WERI-Rb-1 (cell line): ENCODE measurements at places on chromosomes 3 and 15.

DNA sequence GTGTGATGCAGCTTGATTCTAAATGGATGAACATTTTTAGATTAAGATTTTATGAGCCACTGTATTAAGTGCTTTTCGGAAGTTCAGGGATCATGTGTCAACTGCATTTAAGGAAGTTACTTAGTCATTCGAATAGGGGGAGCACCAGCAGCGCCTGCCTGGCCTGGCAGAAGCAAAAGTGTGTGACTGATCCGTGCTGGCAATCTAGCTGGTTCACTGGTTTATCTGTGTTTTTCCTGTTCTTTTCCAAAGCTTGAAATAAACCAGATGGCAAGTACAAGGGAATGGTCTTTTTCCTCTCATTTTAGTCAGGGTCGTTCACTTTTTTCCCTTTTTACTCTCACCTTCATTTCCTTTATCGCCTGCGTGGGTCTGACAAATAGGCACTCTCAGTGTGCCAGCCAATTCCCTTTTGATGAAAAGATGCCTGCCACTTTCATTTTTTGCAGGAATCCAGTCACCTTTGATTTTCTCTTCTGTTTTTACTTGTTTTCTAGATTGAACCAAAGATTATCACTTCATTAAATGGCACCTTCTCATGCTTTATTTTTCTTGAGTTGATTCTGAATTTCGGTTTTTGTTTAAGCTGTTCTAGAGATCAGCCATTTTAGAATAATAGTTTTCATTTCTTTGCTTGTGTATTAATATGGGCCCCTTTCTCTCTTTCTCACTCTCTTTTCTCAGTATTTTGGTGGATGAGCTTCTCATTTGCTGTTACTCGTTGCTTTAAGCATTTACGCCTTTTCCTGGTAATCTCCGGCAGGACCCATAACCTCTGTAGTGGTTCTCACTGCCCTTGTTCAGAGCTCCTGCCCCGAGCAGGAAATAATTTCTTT lies 2.8 kb downstream of the ABHD2 start:
- no peak for DNase-seq

DNA sequence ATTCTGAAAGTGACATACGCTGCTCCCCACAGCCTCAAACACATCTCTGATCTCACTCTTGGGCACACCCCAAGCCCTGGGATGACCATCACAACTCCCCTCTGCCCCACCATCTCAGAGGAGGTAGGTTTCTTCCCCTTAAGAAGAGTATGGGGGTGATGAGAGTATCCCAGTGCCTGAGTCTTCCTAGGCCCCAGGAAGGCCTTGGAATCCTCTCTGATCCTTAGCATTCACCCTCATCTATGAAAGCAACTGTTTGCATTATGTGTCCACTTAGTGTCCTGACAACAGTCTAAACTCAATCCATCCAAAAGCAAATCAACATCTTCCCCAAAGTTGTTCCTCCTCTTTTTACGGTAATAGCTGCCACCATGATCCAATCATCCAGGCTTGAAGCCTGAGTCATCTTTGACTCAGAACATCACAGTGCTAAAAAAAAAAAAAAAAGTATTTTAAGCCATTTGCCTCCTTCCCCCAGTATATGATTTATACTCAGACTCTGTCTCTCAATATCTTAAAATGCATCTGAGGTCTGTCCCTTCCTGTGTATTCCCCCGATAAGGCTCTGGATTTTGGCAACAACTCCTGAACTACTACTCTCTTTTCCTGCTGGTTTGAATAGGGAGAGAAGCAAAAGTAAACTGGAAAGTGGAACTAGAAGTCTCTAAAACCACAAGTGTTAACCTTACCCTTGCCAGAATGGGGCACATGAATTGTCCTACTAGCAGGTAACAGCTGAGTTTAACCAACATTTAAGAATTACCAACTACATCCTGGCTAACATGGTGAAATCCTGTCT lies 22.5 kb downstream of the POPDC2 start:
- DNase-seq: no peak

- DNase-seq: no peak
Measured at GRCh38 chr3:12470111-12470510, 14.2 kb upstream of the TSEN2 start.

DNA sequence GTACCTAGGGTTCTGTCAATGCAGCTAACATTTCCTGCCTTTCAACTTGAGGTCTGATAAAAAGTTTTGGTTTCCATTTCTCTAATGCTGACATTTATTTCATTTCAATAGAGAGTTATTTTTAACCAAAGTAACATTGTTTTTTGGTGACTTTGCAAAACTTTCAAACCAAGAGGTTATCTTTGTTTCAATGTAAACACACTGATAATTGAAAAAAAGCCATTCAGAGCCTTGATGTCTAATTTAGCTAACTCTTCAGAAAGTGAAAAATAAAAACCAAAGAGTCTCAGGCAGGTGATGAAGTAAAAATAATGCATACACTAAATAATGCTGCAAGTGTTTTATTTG lies 9.6 kb upstream of the TIPARP start:
- DNase-seq: no peak

DNA sequence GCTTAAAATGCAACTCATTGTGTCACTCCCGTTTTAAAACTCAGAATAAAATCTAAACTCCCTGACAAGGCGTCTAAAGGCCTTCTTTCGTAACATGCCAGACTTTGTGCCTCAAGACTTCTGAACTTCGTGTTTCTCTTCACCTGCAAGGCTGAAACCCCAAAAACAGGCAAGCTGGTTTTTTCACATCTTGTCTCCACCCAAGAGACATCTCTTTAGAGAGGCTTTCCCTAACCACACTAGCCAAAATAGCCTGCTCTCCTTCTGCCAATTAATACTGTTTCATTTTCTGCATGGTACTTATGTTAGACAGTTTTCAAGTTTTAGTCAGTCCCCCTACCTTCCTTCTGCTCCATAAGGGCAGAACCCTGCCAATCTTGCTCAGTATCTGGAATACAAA lies 41.6 kb downstream of the RAF1 start:
- no peak for DNase-seq

- no peak for DNase-seq
Measured at GRCh38 chr3:37906734-37907282, 45.1 kb downstream of the CTDSPL start.

- DNase-seq: no peak
Measured at GRCh38 chr15:70503073-70503745, 260.1 kb downstream of the UACA start.

- peak; percentile 1 for DNase-seq
Measured at GRCh38 chr3:38555149-38555840, 59.2 kb downstream of the EXOG start.

- no peak for DNase-seq
Measured at GRCh38 chr3:177893331-177893730, 642.9 kb upstream of the KCNMB2 start.

GRCh38 chr3:141812586-141812985 lies 49.4 kb downstream of the GRK7 start:
- DNase-seq: no peak

- no peak for DNase-seq
Measured at GRCh38 chr3:98574132-98574531, 19.3 kb downstream of the CPOX start.

- no peak for DNase-seq
Measured at GRCh38 chr15:62059108-62059815, 985 bp downstream of the VPS13C start.

- peak; percentile 34 for DNase-seq
Measured at GRCh38 chr15:90871716-90872485, 3.5 kb downstream of the FURIN start.

- DNase-seq: peak; percentile 57
Measured at GRCh38 chr3:14537590-14538450, 2.3 kb downstream of the GRIP2 start.

DNA sequence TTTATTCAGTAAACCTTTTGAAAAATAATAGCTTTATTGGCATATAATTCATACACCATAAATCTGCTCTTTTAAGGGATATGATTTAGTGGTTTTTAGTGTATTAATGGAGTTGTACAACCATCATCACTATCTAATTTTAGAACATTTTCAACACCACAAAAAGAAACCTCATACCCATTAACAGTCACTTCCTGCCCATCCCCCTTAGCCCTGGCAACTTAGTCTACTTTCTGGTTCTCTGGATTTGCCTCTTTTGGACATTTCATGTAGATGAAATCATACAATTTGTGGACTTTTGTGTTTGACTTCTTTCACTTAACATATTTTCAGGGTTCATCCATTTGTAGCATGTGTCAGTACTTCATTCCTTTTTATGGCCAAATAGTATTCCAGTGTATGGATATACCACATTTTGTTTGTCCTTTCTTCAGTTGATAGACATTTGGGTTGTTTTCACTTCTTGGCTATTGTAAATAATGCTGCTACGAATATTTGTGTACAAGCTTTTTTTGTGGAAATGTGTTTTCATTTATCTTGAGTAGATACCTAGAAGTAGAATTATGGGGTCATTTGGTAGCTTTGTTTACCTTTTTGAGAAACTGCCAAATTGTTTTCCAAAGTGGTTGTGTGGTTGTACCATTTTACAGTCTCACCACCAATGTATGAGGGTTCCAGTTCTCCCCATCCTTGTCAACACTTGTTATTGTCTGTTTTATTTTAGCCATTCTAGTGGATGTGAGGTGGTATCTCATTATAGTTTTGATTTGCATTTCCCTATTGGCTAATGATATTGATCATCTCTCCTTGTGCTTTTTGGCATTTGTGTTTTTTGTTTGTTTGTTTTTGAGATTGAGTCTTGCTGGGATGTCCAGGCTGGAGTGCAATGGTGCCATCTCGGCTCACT lies 45.8 kb downstream of the SMAD3 start:
- DNase-seq: no peak

DNA sequence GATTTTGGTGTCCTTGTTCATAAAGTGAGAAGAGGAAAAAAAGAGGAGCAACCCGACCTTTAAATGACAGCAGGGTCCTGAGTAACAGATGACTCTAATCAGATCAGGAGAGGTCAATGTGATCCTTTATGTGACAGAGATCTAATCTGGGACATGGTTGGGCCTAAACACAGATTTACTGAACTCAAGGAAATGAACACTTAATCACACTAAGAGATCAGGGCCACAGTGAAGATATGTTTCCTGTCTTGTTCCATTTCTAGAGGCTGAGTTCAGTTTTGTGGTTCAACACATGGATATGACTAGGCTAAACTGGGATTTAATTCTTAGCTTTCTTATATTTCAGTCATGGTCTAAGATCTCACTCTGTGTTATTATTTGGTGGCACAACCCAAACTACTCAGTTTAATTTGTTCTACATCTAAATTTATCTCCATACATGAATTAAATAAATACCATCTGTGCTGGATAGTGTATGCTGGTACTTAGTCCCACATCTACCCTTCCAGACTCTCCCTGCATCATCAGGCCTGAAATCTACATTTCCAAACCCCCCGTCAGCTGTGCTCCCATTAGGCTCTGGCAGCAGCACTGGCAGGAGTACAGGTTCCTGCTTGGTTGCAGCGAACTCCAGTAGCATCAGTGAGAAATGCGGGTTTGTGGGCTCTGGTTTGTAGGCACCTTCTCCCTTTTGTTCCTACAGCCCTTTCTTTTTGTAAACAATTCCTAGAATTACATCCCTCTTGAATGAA lies 22.6 kb downstream of the SFMBT1 start:
- no peak for DNase-seq

GRCh38 chr3:147218965-147219364 lies 187.4 kb downstream of the ZIC4 start:
- DNase-seq: no peak

- DNase-seq: no peak
Measured at GRCh38 chr15:43913026-43913780, 86.4 kb downstream of the WDR76 start.

GRCh38 chr15:52360229-52361203 lies 64.9 kb upstream of the MYO5C start:
- peak; percentile 14 for DNase-seq

DNA sequence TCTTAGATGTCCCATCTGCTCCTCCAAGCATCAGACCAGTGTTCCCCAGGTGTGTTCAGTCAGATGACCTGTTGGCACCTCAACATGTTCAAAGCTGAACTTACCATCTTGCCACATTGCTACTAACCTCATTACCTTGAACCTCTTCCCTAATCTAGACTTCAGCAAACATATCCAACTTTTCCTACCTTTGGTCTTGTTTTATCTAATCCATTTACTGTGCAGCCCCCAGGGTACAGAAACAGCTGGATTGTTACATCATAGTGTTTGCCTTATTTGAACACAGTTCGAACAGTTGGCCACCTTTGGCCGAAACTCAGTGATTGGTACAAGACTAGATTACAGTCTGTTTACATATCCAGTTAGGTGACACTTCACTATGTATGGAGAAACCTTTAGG lies 36.1 kb upstream of the MCF2L2 start:
- DNase-seq: no peak

DNA sequence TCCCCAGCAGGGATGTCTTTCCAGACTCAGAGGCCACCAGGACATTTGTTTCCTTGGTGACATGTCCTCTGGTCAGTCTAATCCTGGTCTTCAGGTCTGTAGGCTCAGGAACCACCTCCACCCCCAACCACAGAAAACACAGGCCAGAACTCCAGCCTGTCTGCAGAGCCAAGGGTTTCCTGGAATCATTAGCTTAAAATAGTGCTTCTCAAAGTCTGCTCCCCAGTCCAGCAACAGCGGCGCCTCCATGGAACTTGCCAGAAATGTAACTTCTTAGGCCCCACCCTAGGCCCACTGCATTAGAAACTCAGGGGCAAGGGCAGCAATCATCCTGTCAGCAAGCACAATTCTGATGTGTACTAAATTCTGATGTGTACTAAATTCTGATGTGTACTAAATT lies 20.0 kb downstream of the SLC28A1 start:
- DNase-seq: no peak

DNA sequence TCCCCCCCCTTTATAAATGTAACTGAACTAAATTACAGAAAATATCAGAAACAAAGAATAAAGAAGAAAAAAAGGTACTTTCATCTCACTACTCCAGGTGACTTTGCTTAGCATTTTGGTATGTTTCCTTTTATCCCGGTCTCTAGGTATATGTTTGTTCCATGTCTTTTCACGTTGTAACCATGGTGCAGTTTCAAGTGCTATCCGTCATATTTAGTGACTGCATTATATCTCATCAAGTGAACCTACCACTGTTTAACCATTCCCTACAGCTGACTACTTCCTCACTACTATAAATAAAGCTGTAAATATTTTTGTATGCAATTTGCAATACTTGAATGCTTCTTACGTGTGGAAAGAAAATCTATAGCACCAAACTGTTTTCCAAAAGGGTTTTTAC lies 2.2 kb downstream of the BTBD1 start:
- DNase-seq: no peak

DNA sequence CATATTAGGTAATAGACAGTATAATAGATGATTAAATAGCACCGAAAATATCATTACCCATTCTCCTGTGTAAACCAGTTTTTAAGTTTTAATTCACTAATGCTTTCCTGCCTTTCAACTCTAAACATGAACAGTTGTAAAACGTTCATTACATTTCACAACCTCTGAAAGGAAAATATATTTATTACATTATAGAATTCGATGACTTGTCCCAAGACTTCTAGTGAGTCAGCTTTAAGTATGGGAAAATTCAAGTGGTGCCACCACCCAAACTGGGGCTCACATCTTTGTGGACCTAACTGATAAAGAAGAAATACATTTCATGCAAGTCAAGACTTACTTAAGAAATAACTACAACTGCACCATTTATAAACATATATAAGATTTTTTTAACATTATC lies 2.0 kb downstream of the TRIM59 start:
- DNase-seq: no peak
